RPMI8226 (cell line): ENCODE measurements at places on chromosomes 13 and 19.

DNA sequence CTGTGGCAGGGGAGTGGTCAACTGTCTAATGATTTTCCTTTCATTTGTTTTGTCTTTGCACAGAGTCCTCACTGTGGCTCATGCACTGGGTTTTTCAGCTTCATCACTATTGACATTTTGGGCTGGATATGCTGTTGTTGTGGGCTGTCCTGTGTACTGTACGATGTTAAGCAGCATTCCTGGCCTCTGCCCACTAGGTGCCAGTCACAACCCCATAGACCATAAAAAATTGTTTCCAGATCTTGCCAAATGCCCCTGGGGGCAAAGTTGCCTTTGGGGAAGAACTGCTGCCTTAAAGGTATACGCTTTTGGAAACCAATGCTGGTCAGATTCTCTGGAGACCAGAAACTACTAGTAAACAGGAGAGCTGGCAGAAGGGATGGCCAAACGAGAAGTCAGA is 310.4 kb downstream of the SPRY2 start:
- no peak for DNase-seq

GRCh38 chr19:39046037-39046821 is 13.9 kb upstream of the FBXO27 start:
- DNase-seq = peak; percentile 36

- DNase-seq = no peak
Observed at GRCh38 chr13:114134111-114134943, 1.9 kb upstream of the RASA3 start.

- no peak for DNase-seq
Observed at GRCh38 chr13:61795580-61795979, 379.9 kb upstream of the PCDH20 start.

GRCh38 chr13:97255515-97256021 is 33.4 kb downstream of the MBNL2 start:
- no peak for DNase-seq

DNA sequence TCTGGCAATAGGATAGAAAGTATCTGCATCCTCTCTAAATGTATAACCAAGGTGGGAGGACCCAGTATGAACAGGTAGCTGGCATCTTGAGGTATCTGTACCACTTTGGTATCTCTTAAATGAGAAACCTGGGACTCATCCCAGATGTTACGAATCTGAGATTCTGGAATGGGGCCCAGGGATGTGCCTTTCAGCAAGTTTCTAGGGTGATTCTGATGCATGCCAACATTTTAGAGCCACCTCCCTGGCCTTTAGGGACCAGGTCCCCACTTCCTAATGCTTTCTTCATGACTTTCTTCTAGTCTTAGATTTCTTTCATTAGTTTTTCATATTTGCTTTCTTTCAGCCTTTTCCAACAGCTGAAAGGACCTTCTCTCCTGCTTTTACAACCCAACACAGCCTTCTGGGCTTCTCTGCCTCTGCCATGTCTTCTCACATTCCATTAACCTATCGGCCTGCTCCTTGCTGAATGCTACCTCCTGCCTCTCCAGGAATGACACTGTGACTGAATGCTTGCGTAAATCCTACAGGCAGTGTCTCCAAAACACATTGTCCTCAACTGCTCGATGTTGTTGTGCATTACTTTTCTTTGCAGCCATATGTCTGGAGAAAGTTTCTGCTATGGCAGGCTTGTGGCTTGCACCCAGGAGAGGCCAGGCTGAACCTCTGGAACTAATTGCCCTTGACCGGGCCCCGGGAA is 284.0 kb downstream of the DNAJC15 start:
- no peak for DNase-seq
